ENCODE measurements at places on chromosomes 6 and 20. TPM values are rescaled to one million over a fixed set of nuclear protein-coding genes. Genes with fewer than 3 reads are reported as not detected.

The RAB23 gene
- 16.8 TPM for total RNA-seq

- H3K36me3 ChIP-seq, result peaks cover 19% of the 10 kb centered on the region
- H3K4me1 ChIP-seq, result peaks cover 9% of the 10 kb centered on the region
- no peaks in the 10 kb centered on the region for H3K27me3 ChIP-seq
- no peak for DNase-seq
- H3K27ac ChIP-seq, result peak overlapping the region; percentile 43
Observed at GRCh38 chr6:119325559-119326265, 23.8 kb downstream of the MAN1A1 start.

GRCh38 chr6:1834646-1835516 lies 225.2 kb downstream of the FOXC1 start:
- no peaks in the 10 kb centered on the region for H3K27me3 ChIP-seq
- no peaks in the 10 kb centered on the region for H3K36me3 ChIP-seq
- peaks cover 64% of the 10 kb centered on the region for H3K4me1 ChIP-seq
- H3K27ac ChIP-seq, result no peak overlapping the region

DNA sequence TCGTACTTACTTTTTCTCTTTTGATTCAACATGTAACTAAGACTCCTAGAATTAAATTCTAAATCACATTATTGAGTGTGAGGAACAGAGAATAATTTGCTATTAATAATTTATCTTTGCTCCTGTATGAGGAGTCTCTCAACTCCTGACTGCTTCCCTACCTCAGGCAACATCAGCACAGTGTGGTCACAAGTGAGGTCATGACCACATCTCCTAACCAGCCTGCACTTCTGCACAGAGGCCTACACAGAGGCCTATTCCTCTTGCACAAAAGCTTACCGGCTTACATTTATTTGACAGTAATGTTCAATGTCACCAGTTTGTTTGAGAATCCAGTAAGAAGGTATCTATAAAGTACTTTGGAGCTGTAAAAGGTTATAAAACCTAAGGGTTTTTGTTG lies 637.4 kb upstream of the MARCKS start:
- peak overlapping the region; percentile 39 for H3K27ac ChIP-seq
- no peaks in the 10 kb centered on the region for H3K4me1 ChIP-seq
- H3K36me3 ChIP-seq, result no peaks in the 10 kb centered on the region
- no peaks in the 10 kb centered on the region for H3K27me3 ChIP-seq
- no peak for DNase-seq
- H3K4me3 ChIP-seq, result no peak overlapping the region

The KLC4 gene
- total RNA-seq, result 61.9 TPM

DNA sequence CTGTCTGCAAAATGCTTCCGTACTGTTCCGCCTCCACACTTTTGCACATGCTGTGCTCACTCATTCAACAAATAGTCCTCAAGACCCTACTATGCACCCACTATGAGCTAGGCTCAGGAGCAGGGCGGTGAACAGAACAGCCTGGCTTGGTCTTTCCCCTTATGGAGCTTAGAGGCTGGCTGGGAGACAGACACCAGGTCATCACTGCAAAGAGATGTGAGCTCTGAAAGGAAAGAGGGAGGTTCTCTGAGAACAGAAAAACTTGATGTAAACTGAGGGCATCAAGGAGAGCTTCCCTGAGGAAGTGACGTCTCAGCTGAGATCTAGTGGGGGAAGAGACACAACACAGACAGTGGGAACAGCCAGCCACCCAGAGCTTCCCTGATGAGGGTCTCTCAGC lies 31.0 kb upstream of the TGM2 start:
- no peaks in the 10 kb centered on the region for H3K4me1 ChIP-seq
- no peaks in the 10 kb centered on the region for H3K27me3 ChIP-seq
- no peak overlapping the region for H3K27ac ChIP-seq
- no peak for DNase-seq

GRCh38 chr20:59802471-59803221 lies 130.8 kb downstream of the SYCP2 start:
- H3K4me1 ChIP-seq, result no peaks in the 10 kb centered on the region
- peaks cover 6% of the 10 kb centered on the region for H3K27me3 ChIP-seq
- DNase-seq, result peak; percentile 10
- H3K36me3 ChIP-seq, result no peaks in the 10 kb centered on the region

GRCh38 chr20:50304501-50304856 lies 113.8 kb downstream of the CEBPB start:
- H3K27ac ChIP-seq, result peak overlapping the region; percentile 88
- no peak overlapping the region for H3K4me3 ChIP-seq
- H3K36me3 ChIP-seq, result no peaks in the 10 kb centered on the region
- no peak for DNase-seq
- H3K4me1 ChIP-seq, result peaks cover 42% of the 10 kb centered on the region

The TFEB gene
- 4.4 TPM for total RNA-seq

GRCh38 chr6:45422503-45423110 lies 44.9 kb upstream of the SUPT3H start:
- H3K27ac ChIP-seq, result peak overlapping the region; percentile 80
- no peaks in the 10 kb centered on the region for H3K36me3 ChIP-seq
- peaks cover 38% of the 10 kb centered on the region for H3K4me1 ChIP-seq

DNA sequence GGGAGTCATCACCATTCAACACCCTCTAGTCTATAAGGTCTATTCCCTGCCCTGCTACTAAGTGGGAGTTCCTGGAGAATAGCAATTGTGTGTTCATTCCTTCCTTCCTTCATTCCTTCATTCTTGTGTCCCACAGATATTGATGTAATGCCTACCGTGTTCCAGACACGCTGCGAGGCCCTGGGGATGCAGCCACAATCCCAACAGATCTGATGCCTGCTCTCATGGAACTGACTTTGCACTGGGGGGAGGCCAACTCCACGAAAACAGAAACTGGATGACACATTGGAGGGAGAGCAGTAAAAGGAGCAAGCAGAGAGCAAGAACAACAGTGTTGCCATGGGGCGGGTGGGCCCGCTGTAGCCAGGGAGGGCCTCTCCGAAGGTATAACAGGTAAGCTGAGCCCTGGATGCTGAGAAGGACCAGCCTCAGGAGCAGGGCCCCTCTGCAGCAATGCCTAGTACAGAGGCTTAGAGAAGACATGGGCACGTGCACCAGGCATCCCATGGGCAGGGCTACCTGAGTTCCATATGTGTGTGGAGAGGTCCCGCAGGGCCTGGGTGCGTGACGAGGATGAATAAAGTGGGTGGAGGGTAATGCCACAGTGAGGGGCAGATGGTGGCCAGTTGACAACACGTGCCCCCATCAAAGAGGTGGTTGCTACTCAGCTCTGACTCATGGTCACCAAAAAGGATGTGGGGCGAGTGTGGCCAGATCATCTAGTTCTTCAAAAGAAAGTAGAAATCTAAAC lies 173.9 kb downstream of the NFATC2 start:
- H3K4me3 ChIP-seq, result no peak overlapping the region
- peaks cover 3% of the 10 kb centered on the region for H3K36me3 ChIP-seq
- peaks cover 15% of the 10 kb centered on the region for H3K4me1 ChIP-seq
- DNase-seq, result no peak

The SUMO4 gene
- 3.4 TPM for total RNA-seq

DNA sequence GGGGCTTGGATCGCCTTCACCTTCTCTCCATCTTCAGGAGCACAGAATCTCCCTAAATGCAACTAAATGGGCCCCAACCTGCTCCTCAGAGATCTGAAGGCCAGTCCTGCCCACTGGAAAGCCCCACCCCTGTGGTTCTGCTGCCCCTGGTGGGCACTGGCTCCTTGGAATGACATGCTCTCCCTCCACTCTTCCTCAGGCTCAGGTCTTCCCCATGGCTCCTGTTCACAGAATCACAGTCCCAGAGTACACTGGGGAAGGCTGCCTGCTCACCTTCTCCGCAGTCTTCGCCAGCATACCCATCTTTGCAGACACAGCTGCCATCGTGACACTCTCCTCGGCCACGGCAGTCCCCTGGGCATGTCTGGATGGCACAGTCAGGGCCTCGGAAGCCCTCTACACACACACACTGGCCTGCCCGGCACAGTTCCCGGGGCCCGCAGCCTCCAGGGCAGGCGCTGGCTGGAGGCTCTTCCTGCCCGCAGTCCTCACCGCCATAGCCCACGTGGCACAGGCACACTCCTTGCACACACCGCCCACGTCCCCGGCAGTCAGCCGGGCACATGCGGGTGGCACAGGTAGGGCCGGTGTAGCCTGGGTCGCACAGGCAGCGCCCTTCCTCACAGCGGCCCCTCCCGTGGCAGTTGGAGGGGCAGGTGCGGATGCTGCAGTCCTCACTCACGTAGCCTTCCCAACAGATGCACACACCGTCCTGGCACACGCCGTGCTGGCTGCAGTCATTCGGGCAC lies 13.6 kb downstream of the TNXB start:
- no peak for DNase-seq
- H3K27me3 ChIP-seq, result peaks cover 6% of the 10 kb centered on the region
- H3K4me1 ChIP-seq, result peaks cover 17% of the 10 kb centered on the region
- no peak overlapping the region for H3K27ac ChIP-seq

DNA sequence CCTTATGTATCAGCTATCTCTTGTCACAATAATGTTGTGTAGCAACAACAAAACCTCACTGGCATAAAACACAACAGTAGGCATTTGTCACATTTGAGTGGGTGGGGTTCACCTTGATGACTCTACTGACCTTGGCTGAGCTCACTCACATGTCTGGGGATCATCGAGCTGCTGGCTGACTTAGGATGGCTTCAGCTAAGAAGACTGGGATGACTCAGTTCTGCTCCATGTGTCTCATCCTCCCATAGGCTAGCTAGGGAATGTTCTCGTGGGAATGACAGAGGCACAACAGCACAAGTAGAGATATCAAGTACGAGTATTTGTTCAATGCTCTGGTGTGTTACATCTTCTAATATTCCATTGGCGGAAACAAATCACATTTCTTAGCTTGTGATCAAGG lies 167.9 kb downstream of the PLCB1 start:
- DNase-seq, result no peak
- peaks cover 8% of the 10 kb centered on the region for H3K4me1 ChIP-seq

- H3K4me3 ChIP-seq, result no peak overlapping the region
- H3K27ac ChIP-seq, result no peak overlapping the region
- H3K27me3 ChIP-seq, result no peaks in the 10 kb centered on the region
- no peak for DNase-seq
- H3K36me3 ChIP-seq, result no peaks in the 10 kb centered on the region
Observed at GRCh38 chr6:150180517-150180916, 37.7 kb downstream of the PPP1R14C start.

The LTA gene
- not detected for total RNA-seq

- H3K27me3 ChIP-seq, result no peaks in the 10 kb centered on the region
- H3K4me3 ChIP-seq, result peak within 1 kb of the TSS; percentile 80
- peaks cover 22% of the 10 kb centered on the region for H3K4me1 ChIP-seq
Observed at GRCh38 chr6:31680226-31681134, at the start of gene LY6G5C. Gene LY6G5C, minus strand, starts transcription at chr6:31681067. Its CDS starts 694 bp downstream, at chr6:31680373.

DNA sequence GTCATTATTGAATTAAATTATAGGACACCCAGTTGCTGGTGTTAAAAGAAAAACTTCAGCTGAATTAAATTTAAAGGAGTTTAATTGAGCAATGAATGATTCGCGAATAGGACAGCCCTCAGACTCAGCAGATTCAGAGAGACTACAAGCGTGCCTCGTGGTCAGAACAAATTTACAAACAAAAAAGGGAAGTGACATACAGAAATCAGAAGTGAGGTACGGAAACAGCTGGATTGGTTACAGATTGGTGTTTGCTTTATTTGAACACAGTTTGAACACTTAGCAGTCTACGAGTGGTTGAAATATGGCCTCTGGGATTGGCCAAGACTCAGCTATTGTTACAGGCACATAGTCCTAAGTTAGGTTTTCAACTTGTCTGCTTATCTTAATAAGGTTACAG lies 25.8 kb upstream of the TNFRSF21 start:
- no peak for DNase-seq
- peaks cover 9% of the 10 kb centered on the region for H3K4me1 ChIP-seq
- H3K27ac ChIP-seq, result no peak overlapping the region
- H3K27me3 ChIP-seq, result no peaks in the 10 kb centered on the region
- no peak overlapping the region for H3K4me3 ChIP-seq

DNA sequence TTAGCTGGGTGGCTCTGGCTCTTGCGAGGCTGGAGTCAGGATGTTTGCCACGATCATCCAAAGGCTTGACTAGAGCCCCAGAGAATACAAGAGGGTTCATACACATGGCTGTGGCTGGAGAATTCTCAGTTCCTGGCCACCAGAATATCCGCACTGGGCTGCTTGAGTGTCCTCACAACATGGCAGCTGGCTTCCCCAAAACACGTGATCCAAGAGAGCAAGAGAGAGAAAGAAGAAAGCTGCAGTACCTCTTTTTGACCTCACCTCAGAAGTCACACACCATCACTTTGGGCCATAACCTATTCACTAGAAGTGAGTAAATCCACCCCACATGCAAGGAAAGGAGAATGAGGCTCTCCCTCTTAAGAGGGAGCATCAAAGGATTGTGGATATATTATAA lies 21.5 kb upstream of the BPIFB1 start:
- DNase-seq, result no peak
- peaks cover 3% of the 10 kb centered on the region for H3K4me1 ChIP-seq
- H3K27ac ChIP-seq, result no peak overlapping the region

The ALDH8A1 gene
- 1.3 TPM for total RNA-seq

DNA sequence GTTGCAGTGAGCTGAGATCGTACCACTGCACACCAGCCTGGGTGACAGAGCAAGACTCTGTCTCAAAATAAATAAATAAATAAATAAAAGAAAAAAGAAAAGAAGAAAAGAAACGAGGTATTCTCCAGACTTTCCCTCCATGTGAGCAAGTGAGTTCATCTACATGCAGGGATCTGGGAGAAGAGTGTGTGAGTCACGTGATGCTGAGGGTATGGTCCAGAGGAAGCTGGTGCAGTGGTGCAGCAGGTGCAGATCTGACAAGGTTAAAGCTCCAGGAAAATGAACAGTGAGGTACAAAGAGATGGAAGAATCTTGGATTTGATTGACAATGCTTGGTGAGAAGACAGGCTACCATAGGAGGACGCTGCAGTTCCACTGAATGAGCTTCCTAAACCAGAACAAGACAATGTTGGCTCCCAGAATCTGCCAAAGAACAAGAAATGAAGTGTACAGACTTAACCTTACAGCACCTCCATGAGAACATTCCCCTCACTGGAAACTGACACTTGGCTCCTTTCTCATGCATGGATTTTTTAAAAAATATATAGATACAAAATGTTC lies 79.5 kb upstream of the BTBD3 start:
- H3K36me3 ChIP-seq, result peaks cover 3% of the 10 kb centered on the region
- no peaks in the 10 kb centered on the region for H3K27me3 ChIP-seq
- no peak overlapping the region for H3K27ac ChIP-seq
- H3K4me1 ChIP-seq, result peaks cover 8% of the 10 kb centered on the region
- no peak overlapping the region for H3K4me3 ChIP-seq
- no peak for DNase-seq

GRCh38 chr6:70474751-70475150 lies 61.4 kb downstream of the FAM135A start:
- H3K27me3 ChIP-seq, result no peaks in the 10 kb centered on the region
- no peak overlapping the region for H3K4me3 ChIP-seq
- H3K36me3 ChIP-seq, result peaks cover 33% of the 10 kb centered on the region
- no peak for DNase-seq

The PAX1 gene
- total RNA-seq, result not detected

- H3K4me3 ChIP-seq, result no peak overlapping the region
- DNase-seq, result no peak
Observed at GRCh38 chr6:1013656-1014430, 298.1 kb upstream of the FOXQ1 start.

- peak; percentile 39 for DNase-seq
- peak overlapping the region; percentile 4 for H3K27ac ChIP-seq
- H3K4me1 ChIP-seq, result peaks cover 17% of the 10 kb centered on the region
- peaks cover 5% of the 10 kb centered on the region for H3K27me3 ChIP-seq
- H3K36me3 ChIP-seq, result no peaks in the 10 kb centered on the region
- no peak overlapping the region for H3K4me3 ChIP-seq
Observed at GRCh38 chr6:137705160-137706082, 161.6 kb upstream of the TNFAIP3 start.

The ZSCAN31 gene
- total RNA-seq, result 5.8 TPM

- H3K4me1 ChIP-seq, result peaks cover 31% of the 10 kb centered on the region
- H3K4me3 ChIP-seq, result no peak overlapping the region
- no peaks in the 10 kb centered on the region for H3K27me3 ChIP-seq
- H3K27ac ChIP-seq, result no peak overlapping the region
- no peak for DNase-seq
Observed at GRCh38 chr6:38113825-38114576, 294.5 kb downstream of the ZFAND3 start.

The SLC44A4 gene
- total RNA-seq, result 0.66 TPM
